ENCODE measurements at places on chromosomes 11 and 22.

GRCh38 chr11:84234462-84235202 is 948.5 kb upstream of the CCDC90B start:
- DNase-seq, result no peak

DNA sequence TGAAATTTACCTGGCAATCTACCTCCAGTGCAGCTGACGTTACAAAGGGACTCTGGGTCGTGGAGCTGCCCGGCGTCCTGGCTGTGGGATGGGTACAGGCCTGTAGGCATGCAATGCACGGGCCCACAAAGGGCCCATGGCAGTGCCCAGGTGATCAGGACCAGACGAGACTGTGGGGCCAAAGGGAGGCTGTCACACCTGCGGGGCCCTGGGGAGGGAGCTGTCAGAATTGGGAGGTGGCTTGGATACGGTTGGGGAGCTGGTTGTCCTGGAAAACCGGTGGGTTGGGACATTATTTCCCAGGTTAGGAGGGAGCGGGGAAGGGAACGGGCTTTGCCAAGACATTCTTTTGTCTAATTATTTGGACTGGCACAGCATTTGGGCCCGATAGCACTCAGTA is 958.5 kb downstream of the BRD1 start:
- DNase-seq, result no peak

DNA sequence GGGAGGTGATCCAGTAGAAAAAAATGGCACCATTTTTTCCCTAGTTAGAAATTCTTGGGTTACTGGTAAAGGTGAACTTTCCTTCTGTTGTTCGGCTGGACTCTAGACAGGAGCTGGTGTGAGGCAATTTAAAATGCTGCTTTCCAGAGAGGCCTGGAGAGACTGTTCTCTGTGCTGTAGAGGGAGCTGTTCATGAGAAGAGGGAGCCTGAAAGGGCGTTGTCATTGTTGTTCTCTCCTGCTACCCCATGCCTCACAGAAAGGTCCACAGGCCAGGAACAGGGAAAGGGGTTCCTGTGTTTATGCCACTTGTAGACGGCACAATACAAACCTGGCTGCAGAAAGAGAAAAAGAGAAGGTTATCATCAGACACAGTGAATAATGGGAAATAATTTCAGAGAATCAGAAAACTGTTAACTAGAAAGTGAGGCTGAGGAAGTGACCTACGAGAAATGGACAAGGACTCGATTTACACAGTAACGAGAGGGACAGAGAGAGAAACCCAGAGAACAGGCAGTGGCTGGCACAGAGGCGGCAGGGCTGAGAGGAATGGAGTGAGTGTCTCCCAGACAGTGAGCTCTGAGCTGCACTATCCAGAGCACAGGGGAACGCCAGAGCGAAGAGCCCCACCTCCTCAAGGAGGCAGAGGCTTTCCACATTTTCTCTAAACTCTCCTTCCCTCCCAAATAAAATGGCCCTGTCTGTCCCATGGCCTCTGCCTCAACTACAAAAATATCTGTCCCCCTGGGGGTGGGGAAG is 109.2 kb downstream of the RRM1 start:
- DNase-seq, result no peak

- no peak for DNase-seq
These were observed 28.0 kb downstream of the AMOTL1 start for GRCh38 chr11:94796190-94796580.

DNA sequence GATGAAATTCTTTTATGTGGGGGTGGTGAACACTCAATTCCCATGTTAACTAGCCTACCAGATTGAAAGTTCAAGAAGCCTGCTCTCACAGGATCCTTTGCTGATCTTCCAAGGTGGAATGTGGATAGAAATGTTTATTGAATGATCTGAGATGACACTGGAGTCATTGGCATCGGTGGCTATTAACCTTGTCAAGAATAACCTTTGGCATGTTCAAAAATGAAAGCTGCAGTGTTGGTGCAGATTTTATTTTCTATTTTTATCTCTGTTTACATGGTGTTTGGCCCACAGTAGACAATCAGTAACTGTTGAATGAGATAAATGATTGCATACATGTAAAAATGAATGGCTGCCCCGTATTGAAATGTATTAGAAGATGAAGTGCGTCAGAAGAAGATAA is 19.0 kb downstream of the MCAM start:
- no peak for DNase-seq

GRCh38 chr22:30044369-30044768 is 35.9 kb upstream of the HORMAD2 start:
- no peak for DNase-seq

- no peak for DNase-seq
These were observed 2.6 kb downstream of the PPP1R14B start for GRCh38 chr11:64244107-64244506.

DNA sequence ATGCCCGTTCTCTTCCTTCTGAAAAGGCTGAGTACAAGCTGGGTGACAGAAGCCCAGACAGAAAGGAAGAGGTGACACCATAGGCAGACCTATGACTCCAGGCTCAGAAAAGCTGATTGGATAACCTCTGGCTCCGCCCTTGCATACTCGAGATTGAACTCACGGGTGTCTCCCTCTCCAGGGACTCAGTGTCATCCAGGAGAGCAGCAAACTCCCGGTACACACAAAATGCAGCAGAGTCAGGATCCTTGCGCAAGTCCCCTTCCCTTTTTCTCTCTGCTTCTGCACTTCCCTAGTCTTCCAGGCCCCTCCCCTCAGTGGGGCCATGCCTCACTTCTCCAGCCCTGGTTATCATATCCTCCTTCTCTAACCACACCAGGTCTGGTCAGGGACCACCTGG is 9.8 kb downstream of the SCN4B start:
- peak; percentile 9 for DNase-seq

DNA sequence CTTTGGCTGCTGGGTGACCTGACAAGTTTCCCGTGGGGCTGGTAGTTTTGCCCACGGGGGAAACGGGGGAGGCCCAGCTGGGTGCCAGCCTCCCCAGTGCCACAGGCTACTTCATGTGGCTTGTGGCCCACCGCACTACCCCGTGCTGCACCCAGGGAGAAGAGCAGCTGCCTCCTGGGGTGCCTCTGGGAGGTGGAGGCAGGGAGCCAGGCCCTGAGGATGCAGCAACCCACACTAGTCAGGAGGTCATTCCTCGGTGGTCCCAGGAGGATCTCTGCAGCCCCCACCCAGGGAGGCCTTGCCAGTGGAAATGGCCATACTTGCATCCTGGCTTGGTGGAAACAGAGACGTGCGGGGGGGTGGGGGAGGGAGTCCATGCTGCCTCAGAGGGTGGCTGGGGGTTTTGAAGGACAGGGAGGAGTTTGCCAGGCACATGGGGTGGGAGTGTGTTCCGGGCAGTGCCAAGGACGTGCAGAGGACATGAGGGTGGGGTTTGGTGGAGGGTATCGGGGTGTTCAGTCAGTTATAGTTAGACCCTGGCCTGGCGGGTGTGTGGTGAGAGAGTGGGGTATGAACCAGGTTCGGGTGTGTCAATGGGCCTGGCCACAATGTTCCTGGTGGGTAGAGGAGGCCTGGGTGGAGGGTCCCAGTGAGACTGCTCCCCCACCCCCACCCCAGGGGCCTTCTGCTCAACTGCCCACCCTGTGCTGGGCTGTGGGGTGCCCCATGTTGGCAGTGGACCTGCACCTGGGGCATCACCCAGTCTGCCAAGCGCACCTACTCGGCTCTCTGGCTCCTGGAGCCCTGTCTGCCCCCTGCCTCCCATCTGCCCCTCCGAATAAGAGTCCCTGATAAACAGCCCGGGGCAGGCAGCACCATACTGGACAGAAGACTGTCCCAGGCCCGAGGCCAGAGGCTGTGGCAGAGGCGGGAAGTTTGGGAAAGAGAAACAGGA is 3.8 kb downstream of the PIM3 start:
- DNase-seq, result no peak

- DNase-seq, result no peak
These were observed 498.5 kb downstream of the INSC start for GRCh38 chr11:15613251-15613650.

DNA sequence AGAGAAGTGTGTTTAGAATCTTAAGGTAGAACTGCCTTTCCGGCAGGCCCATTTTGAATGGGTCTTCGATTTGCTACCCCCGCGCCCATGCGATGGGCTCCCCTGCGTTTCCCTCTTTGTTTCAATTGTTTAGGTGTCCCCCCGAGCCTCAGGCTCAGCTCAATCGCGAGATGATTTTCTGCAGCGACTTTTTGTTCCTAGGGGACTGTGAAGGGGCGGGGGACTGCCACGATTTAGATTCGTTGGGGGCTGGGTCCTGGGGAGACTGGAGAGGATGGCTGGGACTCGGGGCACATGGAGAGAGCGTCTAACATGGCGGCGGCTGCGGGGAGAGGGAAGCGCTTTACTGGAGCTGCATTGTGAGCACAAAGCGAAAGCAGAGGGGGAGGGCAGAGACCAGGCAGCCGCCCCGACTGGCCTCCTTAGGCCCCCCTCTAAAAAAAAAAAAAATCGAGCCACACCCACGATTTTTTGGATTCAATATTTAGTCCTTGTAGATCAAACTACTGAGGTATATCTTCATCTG is 1.7 kb downstream of the CAPRIN1 start:
- DNase-seq, result peak; percentile 81

GRCh38 chr11:44780940-44781631 is 54.3 kb downstream of the TSPAN18 start:
- DNase-seq, result no peak

DNA sequence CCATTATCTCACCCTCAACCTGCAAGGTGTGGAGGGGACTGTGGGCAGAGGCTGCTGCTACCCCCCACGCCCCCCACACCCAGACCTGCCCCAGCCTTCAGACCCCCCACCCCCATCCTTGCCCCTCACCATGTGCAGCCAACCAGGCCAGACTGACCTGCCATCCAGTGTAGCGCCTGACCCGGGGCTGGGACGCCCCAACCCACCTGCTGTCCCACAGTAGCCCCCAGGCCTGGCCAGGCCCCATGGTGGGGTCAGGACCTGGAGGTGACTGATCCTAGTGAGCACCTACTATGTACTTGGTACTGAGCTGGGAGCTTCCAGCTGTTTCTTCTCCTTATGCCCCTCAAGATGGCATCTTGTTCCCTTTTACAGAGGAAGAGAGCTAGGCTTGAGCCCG is 113.1 kb downstream of the CACNA1I start:
- DNase-seq, result no peak

GRCh38 chr11:2995893-2996554 is 3.9 kb upstream of the NAP1L4 start:
- no peak for DNase-seq

- peak; percentile 66 for DNase-seq
These were observed 13.1 kb upstream of the RPS19BP1 start for GRCh38 chr22:39545386-39546365.

DNA sequence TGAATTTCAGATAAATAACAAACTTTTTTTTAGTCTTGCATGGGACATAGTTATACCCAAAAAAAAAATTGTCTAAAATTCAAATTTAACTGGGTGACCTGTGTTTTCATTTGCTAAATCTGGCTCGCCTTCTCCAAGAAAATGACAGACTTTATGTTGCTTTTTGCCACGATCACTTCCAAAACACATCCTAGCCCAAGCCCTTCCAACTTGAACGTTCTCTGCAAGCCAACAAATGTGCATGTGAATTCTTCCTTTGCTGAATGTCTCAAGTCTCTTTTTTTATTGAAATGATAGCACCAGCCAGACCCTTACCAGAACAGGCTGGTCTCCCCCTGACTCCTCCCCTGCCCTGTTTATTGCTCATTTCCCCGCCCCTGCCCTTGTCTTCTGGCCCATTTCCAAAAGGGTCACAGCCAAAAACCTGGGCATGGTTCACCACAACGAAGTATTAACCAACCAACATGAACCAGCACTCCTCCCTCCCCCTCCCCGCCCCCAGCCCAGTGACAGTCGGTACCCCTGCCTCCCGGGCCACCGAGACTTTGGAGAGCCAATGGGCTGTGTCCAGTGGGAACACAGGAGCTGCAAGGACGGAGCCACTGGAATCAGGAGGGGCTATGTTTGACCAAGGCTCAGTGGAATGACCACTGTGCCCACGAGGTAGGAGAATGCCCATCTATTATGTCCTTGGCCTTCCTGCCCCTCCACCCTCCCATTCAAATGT is 63.2 kb downstream of the BTG4 start:
- DNase-seq, result no peak

DNA sequence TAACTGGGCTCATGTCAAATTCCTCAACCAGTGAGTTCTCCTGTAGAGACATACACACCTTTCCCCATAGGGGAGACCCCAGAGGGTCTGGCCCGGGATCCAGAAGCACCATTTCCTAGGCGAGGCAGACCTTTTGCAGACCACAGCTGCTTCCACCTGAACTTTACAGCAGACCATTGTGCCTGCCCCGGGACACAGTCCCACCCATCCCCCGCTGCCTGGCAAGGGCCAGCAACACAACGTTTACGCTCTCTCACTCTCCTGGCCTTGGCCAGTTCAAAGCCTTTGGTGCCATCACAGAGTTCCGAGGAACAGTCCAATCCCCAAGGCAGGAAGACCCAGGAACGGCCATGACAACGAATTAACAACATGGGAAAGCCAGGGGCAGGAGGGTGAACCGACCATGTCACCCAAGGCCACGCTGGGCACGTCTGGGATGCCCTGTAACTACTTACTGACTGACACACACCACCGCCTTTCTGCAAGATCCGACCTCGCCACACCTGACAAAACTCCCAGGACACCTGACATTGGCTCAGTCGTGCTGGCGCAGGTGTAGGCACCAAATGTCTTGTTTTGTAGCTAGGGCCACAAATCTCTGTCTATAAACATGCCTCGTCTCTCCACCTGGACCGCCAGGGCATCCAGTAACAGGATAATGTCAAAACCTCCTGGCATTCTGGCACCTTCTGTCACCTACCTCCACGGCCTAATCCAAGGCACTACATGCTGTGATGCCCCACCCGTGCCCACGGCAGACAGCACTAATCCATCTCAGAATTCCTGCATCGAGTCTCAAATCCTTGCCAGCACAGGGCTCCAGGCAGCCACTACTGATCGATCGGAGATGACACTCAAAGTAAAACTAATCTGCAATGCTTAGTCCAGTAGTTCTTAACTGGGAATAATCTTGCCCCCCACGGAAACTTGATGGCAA is 51.3 kb downstream of the MYH9 start:
- no peak for DNase-seq
